Stimulated activated CD4-positive, alpha-beta T cell treated with anti-CD3 and anti-CD28 coated beads, TNF-alpha, amount 100 ng/mL, for 1 hour (primary cell): ENCODE measurements at places on chromosomes 5 and 9.

GRCh38 chr9:86674487-86674886, 272.8 kb downstream of the GAS1 start:
- DNase-seq, result no peak

- DNase-seq, result no peak
Observed at GRCh38 chr5:127136908-127137307, 63.6 kb upstream of the C5orf63 start.

DNA sequence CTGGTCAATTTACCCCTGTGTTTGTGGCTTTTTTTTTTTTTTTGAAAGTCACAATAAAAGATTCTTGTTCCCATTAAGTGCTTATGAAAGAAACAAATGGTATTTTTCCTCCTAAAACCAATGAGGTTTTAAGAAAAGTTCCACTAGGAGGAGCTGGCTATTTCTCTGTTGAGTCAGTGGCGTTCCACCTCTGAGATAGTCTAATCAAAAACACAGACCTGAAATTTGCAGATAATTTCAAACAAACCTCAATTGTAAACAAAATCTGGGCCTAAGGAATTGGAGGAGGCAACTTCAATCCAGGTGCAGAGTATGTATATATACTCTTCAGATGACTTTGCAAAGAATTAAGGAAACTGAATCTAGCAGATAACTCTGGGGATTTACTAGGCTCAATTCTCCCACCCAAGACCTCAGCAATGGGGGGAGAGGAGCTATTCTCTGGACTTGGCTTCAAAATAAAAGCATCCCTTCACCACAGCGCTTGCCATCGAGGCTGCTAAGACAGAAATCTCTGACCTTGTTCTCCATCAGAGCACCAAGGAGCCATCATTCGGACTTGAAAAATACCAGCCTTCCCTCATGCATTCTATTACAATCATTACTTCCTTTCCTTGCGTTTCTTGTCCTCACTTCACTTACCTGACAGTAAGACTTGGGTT, 52.4 kb downstream of the FANCC start:
- DNase-seq, result no peak

GRCh38 chr5:159458217-159458711, 128.0 kb upstream of the IL12B start:
- no peak for DNase-seq
